T-helper 1 cell (primary cell): ENCODE measurements at places on chromosomes 6 and 20.
A peak's percentile ranks its signal among the peaks of the same experiment; 100 is the strongest.

GRCh38 chr6:89375427-89376267, 23.1 kb upstream of the UBE2J1 start:
- DNase-seq = peak; percentile 55

- DNase-seq = no peak
Measured at GRCh38 chr20:11394145-11394833, 523.4 kb upstream of the BTBD3 start.

DNA sequence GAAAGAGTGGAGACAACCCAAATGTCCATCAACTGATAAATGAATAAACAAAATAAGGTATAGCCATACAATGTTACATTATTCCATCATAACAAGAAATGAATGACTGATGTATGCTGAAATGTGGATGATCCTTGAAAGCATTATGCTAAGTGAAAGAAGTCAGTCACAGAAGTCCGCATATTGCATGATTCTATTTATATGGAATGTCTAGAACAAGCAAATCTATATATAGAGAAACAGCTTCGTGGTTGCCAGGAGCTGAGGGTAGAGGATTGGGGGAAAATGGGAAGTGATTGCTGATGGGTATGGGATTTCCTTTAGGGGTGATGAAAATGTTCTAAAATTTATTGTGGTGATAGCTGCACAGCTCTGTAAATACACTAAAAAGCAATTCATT, 196.8 kb downstream of the ATXN1 start:
- DNase-seq = no peak

GRCh38 chr6:44122801-44123200, 4.5 kb downstream of the MRPL14 start:
- no peak for DNase-seq

DNA sequence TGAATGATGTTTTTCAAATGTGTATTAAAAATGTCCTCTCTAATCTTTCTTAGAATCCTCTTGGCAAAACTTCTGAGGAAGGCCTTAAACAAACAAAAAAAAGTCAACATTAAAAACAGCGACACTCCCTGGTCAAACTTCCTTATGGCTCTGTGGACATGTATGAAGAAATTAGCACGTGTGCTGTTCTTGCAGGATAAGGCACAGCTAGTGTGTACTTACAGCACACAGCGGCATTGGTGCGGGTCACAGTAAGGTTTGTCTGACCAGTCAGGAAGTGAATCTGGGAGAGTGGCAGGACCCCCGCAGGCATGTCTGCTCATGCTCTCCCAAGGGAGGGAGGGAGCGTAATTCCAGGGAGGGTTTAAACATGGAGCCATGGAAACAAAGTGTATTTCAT, 38.8 kb downstream of the SLC22A1 start:
- no peak for DNase-seq

GRCh38 chr6:72524011-72524645, 97.7 kb upstream of the KCNQ5 start:
- no peak for DNase-seq

DNA sequence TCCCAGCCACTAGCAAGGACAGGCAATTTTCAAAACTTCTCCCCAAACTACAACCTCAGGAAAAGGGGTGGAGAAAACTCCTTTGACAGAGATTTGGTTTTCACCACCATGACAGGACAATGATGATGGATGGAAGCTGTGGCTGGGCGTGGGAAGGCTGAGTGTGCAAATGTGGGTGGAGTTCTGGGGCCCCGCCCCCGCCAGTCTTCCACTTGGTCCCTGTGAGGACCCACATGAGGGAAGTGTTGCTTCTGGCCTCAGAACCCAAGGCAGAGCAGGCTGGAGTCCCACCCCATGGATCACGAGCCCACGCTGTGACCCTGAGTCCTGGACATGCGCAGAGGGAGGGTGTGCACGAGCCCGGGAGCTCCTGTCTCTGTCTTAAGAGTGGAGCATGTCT, 21.5 kb upstream of the MRGBP start:
- DNase-seq = no peak

DNA sequence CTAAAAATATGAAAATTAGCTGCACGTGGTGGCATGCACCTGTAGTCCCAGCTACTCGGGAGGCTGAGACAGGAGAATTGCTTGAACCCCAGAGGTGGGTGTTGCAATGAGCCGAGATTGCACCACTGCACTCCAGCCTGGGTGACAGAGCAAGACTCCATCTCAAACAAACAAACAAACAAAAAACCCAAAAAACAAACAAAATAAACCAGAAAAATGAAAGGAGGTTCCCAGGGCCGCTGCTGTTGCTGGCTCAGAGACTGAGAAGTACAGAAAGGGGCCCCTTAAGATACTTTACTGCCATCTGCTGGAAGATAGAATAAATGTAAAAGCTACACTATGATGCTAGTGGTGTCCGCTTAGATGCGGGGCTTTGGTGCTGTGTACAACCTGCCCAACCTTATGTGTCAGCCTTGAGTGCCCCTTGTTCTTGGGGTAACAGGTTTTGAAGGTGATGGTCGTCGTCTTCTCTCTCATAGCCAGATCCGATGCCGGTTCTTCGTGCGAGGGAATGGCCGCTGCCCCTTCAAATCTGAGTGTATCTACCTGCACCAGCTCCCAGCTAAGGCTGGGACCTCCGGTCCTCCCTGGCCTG, 2.8 kb upstream of the FANCE start:
- no peak for DNase-seq

GRCh38 chr20:5550733-5551529, 199.3 kb upstream of the SHLD1 start:
- no peak for DNase-seq

DNA sequence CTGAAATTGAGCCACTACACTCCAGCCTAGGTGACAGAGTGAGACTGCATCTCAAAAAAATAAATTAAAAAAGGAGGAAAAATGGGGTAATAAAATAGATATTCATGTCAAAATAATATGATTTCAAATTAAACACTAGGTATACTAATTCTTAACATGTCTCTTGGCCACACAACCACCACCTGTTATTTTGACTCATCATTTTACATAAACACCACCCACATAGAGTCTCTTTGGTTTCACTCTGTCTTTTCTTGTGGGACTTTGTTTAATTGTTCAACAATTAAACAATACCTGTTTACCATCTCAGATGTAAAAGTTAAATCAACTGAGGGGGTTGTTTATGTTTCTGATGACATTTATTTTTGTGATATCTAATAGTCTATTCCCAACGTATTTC, 476.8 kb upstream of the ADGRB3 start:
- DNase-seq = no peak

- DNase-seq = no peak
Measured at GRCh38 chr6:115753446-115753845, 307.2 kb downstream of the FRK start.

- no peak for DNase-seq
Measured at GRCh38 chr6:170292407-170293158, 1.7 kb upstream of the DLL1 start.

DNA sequence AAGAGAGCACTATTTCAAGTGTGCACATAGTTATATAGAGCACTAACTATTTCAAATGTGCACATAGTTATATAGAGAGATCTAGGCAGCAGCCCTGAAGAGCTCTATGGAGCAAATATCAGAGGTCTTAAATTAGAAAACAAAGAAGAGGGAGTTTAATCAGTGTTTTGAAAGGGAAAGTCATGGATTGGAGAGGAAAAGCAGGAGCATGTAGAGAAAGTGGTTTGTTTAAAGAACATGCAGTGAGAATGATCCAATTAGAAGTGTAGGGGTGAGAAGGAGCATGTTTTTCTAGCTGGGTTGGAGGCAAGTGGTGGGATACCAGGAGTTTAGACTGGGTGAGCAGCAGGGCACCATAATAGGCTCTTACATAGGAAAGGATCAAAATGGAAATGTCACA, 17.2 kb downstream of the TREML1 start:
- DNase-seq = no peak

GRCh38 chr6:124535746-124536145, 426.5 kb upstream of the RNF217 start:
- DNase-seq = no peak

DNA sequence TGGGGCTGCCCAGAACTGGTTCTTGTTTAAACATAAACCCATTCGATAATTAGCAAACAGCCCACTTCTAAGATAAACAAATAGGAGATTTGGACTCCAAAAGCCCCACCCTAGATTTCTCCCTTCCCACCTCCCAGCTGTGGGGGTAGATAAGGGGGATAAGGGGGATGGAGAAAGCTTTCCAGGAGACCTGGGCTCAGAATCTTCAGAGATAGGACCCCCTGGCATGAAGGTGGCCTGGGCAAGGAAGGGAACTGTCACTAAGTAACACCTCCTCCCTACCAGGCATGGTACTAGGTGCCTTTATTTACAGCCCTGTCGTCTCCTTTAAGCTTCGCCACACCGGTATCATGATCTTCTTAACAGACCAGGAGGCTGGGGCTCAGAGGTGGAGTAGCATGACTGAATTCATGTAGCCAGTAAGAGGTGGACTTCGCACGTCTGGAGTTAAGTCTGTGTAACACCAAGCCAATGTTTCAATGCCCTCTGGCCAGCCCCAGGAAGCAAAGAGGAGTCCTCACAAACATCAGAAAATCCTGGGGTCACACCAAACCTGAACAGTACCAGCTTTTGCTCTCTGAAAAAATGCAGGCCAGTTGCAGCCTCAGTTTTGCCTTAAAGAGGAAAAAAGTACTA, 4.6 kb downstream of the SDC4 start:
- no peak for DNase-seq

GRCh38 chr20:21020659-21021471, 85.3 kb downstream of the LINC00237 start:
- DNase-seq = no peak

DNA sequence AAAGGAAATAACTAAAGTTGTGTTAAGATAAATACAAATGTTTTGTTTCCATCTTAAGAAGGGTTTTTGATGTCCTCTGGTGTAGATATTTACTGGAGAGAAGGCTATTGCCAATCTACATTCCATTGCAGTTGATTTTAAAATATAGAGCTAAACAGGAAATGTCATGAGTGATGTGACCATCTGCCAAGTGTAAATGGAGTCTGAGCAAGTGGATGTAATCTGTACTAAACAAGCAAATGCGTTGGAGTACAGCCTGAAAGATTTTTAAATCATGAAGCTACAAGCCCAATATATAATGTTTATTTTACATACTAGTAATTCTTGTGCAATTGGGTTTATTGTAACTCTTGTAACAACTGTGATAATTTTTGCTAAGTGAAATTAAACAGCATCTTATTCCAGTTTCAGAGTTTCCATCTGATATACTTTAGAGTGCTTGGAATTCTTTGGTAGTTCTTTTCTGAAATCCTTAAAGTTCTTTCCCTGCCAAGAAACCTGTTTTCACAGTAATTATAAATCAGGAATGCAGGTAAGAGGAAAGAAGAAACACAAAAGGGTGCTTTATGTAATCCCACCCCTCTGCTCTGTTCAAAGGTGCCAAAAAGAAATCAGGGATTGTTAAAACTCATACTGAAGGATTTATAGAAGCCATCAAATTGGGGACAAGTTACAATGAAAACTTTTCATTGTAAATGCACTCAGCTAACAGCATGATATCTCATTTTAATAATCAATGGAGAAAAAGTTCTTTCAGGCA, 47.2 kb upstream of the FLRT3 start:
- DNase-seq = no peak
